ENCODE measurements at places on chromosomes 2 and 18.

DNA sequence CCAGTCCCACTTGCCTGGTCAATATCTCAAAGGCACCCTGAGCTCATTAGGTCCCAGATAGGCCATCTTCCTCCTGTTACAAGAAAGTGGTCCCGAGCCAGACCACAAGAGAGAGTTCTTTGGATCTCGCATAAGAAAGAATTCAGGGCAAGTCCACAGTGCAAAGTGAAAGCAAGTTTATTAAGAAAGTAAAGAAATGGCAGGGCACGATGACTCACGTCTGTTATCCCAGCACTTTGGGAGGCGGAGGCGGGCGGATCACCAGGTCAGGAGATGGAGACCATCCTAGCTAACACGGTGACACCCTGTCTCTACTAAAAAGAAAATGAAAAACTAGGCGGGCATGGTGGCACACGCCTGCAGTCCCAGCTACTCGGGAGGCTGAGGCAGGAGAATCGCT lies 10.8 kb upstream of the SMAD7 start:
- DNase-seq: no peak

- no peak for DNase-seq
Observed at GRCh38 chr2:33002863-33003262, 56.1 kb downstream of the LTBP1 start.

DNA sequence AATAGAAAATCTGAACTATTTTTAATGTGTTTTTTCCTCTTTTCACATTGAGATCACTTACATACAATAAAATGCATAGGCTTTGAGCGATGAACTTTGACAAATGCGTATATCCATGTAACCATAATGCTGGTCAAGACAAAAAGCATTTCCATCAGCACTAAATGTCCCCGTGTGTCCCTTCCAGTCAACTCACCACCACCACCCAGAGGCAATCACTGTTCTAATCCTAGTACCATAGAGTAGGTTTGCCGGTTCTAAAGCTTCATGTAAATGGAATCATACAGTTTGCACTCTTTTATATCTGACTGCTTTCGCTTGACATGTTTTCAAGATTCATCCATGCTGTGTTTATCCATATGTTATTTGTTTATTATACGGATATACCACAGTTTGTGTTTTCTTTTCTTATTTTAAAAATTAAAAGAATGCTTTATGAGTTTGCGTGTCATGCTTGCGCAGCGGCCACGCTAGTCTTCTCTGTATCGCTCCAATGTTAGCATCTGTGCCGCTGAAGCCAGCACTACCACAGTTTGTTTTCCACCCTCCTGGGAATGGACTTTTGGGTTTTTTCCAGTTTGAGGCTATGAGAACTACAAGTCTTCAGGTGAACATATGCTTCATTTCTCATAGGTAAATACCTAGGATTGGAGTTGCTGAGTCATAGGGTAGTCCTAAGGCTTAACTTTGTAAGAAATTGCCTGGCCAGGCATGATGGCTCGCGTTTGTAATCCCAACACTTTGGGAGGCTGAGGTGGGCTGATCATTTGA lies 197.5 kb upstream of the CHAC2 start:
- no peak for DNase-seq

DNA sequence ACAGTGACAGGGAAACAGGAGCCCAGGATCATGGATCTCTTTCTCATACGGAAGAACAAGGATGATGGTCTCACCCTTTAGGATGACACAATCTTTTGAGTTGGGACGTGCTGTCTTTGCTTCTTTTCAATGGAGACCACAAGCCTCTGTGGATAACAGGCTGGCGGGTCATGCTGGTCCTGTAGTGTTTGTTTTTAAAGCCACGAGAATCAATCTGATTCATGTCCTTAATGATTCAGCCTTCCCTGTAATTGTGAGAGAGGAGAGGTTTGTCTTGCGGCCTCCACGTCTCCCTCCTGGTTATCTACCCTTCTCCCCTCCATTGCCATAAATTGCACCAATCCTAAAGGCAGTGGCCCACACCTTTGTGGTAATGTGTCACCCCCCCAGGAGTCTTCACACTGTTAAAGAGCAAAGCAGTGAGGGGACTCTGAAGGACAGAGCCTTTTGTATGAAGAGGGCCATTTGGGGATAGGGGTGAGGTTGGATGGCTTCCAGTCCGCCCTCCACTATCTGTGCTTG lies 87.7 kb upstream of the TGFA start:
- no peak for DNase-seq

GRCh38 chr2:230347659-230348305 lies 20.8 kb downstream of the SP140L start:
- DNase-seq: peak; percentile 50

All from MV-4-11 (cell line).